ENCODE measurements at places on chromosomes 2 and 18. TPM values are rescaled to one million over a fixed set of nuclear protein-coding genes. Genes with fewer than 3 reads are reported as not detected.
A peak's percentile ranks its signal among the peaks of the same experiment; 100 is the strongest.

- no peak for DNase-seq
Observed at GRCh38 chr2:195489101-195489500, 167.9 kb upstream of the SLC39A10 start.

DNA sequence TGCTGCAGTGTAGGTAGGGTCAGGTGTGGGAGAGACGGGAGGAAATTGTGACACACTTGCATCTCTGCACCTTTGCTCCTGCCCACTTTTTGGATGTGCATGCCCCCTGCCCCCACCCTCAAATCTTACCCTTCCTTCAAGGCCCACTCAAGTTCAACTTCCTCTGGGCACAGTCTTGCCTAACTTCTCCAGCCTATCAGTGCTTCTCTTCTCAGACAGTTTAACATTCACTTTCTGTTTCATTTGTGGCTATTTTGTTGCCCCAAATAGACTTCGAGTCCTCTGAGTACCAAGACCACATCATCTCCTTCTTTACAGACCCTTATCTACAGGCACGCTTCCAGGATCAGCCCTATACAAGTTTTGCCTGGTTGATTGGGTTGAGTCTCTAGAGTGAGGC lies 2.7 kb downstream of the ST8SIA5 start:
- no peak for DNase-seq

DNA sequence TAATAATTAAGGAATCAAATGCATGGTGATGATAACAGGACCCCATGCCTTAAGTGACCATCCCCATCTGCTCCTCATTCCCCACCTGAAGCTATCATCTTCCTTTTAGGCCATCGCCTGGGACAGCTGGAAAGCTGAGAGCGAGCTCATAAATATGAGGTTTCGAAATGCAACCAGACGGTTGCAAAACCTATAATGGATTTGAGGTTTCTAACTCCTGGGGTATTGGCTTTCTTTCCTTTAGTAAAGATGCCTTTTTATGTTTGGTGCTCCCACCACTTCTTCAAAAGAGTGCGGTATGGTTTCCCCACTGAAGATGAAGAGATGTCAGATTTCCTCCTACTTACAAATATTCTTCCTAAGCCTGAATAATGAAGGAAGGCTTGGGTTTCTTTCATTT lies 1589.5 kb upstream of the PIK3C3 start:
- no peak for DNase-seq

GRCh38 chr2:212001325-212001724 lies 537.3 kb downstream of the ERBB4 start:
- DNase-seq = no peak

- DNase-seq = no peak
Observed at GRCh38 chr18:6776188-6776587, 46.7 kb downstream of the ARHGAP28 start.

GRCh38 chr18:59150236-59150635 lies 10.6 kb downstream of the SEC11C start:
- no peak for DNase-seq

DNA sequence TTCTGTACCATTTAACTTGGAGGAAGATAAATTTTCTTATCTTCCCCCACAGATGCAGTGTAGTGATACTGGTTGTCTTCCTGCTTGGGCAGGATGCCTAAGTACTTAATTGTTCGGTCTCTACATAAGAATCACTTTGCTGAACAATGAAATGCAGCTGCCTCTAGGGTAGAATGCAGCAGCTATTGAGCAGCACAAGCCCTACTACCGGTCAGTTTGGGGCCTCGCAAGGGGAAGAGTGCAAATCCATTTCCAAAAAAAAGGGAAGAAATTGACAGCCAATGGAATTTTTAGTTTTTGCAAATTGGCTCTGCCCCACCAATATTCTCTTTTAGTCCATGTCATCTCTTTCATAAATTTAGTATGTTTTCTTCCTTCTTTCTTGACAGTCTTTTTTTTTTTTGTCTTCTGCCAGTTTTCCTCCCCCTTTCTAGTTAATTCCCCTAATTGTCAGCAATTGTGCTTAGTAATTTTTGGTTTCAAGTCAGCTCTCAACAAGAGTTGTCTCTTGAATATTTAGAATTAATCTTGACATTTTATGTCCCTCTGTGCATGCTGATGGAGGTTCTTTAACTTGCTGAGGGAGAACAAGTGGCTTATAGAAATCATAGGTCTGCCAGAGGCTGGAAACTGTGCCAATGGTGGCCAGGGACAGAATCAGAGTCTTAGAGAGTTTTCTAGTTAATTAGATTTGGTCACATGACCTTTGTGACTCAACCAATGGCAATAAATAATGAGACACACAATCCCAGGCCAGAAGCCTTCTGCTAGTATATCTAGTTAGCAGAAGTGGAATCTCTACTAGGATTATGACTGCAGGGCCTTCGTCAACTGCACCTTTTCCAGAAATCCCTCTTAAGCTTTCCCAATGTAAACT lies 270.0 kb downstream of the CTNNA2 start:
- no peak for DNase-seq

DNA sequence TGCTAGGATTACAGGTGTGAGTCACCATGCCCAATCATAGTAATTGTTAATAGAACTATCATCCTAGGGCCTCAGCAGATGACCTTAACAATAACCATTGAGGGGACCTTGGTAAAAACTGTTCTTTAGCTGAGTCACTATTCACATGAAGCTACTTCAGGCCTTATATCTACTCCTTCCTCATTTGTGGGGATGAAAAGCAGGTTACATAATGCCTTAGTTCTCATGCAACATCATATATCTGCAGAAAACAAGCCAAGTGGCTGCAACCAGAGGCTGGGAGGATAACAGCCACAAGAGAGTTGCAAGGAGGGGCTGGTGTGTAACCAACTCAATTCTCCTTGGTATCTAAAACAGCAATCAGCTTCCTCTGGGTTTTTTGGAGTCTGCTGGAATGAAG lies 445.4 kb downstream of the NBAS start:
- DNase-seq = no peak

DNA sequence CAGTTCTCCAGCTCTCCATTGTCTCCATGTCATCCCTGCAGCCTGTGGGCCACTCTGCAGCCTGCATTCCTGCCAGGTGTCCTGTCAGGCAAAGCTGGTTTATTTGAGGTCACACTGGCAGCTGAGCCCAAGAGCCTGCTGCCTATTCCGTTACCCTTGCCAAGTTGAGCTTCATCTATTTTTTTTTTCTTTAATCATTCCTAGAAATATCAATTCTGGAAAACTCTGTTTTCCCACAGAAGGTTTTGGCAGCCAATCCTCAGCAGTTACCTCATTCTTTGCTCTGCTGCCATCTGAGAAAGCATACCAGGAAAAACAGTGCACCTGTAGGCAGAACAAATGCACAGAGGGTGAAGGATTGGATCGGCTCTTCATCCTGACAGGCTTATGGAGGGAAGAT lies 411.0 kb upstream of the ACVR2A start:
- DNase-seq = no peak

- no peak for DNase-seq
Observed at GRCh38 chr2:188527141-188527540, 235.5 kb downstream of the GULP1 start.

- DNase-seq = no peak
Observed at GRCh38 chr2:60529785-60530627, 23.4 kb downstream of the BCL11A start.

GRCh38 chr18:49112664-49113063 lies 161.9 kb upstream of the SMAD7 start:
- DNase-seq = no peak

- no peak for DNase-seq
Observed at GRCh38 chr2:55056024-55056521, 5.8 kb upstream of the RTN4 start.

DNA sequence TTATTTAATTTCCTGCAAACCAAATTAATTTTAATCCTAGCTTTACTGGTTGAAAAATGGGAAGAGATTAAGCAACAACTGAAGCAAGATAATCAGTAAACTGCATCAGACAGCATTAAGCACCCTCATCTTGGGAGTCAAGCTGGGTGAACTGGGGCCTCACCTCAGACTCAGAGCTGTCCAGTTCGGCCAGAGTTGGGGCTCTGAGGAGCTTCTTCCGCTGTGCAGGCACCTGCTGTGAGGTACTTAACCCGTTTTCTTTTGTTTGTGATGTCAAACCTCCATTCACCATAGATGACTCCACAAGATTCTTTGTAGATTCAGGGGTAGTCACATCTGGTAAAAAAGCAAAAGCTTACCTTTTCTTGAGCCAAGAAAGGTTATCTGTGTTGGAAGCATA lies 71.8 kb downstream of the PRELID3A start:
- DNase-seq = no peak

GRCh38 chr2:1538663-1539062 lies 125.4 kb downstream of the TPO start:
- peak; percentile 20 for DNase-seq

- DNase-seq = no peak
Observed at GRCh38 chr2:11777066-11777782, 30.8 kb downstream of the LPIN1 start.

- DNase-seq = peak; percentile 93
Observed at GRCh38 chr2:102141970-102142828, at the start of gene IL1R1. Gene IL1R1 (plus strand): TSS chr2:102142746. CDS start chr2:102157725, 14,979 bp downstream.

DNA sequence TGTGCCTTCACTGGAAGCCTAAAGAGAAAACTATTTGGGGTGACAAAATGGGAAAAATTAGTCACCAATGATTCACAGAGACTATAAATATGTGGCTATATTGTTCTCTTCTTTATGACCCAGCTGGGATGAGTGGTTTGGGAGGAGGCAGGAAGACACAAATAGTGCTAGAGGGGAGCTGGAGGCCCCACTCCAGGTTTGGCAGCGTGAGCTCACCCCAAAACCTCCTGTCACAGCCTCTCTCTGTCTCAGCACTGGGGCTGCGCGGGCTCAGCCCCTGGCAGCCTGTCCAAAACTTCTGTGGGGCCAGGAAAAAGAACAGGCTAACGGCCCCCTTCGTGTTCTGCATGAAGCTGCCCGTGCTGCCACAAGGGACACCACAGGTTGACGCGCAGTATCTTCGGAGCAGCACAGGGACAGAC lies 73.2 kb upstream of the LCLAT1 start:
- DNase-seq = no peak

DNA sequence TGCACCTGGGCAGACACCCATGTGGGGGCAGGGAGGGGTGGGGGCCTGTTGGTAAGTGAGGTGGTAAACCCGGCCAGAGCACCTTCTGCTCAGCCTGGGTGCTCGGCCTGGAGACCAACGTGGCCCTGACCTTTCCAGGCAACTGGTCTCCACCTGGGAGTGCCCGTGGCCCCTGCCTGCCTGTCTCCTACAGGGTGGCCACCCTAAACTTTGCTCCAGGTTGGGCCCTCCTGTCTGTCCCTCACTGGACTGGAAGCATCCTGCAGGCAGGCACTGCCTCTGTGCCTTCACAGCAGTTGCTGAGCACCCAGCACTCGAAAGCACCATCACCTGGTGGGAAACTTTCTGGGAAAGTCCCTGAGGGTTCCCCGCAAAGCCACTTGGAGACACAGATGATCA lies 171.3 kb downstream of the TWIST2 start:
- DNase-seq = no peak

IFIH1 gene
- total RNA-seq = 4.4 TPM

ALKAL2 gene
- total RNA-seq = 2.7 TPM

CPO gene
- not detected for total RNA-seq

TUBB8B gene
- total RNA-seq = not detected

EML6 gene
- total RNA-seq = 0.83 TPM

PROC gene
- not detected for total RNA-seq

CD302 gene
- 10.8 TPM for total RNA-seq

ZNF396 gene
- 1.0 TPM for total RNA-seq

INHBB gene
- total RNA-seq = 2.8 TPM

RAD51AP2 gene
- total RNA-seq = 0.43 TPM

GAL3ST2 gene
- total RNA-seq = not detected

Data from cardiac septum (tissue), 1 donor.